ENCODE measurements at places on chromosomes 5 and 9. TPM values are rescaled to one million over a fixed set of nuclear protein-coding genes. Genes with fewer than 3 reads are reported as not detected.
A peak's percentile ranks its signal among the peaks of the same experiment; 100 is the strongest.

DNA sequence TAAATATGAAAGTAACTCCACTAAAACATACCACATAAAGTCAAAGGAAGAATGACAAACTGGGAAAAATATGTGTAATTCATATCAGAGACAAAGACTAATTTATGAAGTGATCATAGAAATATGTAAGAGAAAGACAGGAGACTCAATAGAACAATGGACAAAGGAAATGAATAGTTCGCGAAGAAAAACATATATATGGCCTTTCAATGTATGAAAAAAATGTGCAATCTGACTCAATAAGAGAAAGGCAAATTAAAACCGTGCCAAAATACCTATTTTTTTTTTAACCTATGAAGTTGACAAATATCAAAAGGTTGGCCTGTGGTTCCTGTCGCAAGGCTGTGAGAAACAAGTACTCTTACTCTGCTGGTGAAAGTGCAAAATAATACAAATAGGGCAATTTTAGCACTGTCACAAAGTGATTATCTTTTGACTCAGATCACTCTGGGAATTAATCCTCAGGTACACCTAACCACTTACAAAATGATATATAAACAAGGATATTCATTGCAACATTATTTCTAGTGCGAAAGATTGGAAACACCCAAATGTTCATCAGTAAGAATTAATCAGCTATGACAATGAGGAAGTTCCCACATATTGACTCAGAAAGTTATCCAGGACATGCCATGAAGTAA is 3.7 kb downstream of the C9 start:
- no peak overlapping the region for H3K27ac ChIP-seq
- H3K36me3 ChIP-seq, result no peaks in the 10 kb centered on the region
- H3K4me1 ChIP-seq, result no peaks in the 10 kb centered on the region
- no peak overlapping the region for H3K4me3 ChIP-seq
- H3K27me3 ChIP-seq, result no peaks in the 10 kb centered on the region

GRCh38 chr5:160297004-160297403 is 15.4 kb downstream of the CCNJL start:
- H3K4me1 ChIP-seq, result peaks cover 7% of the 10 kb centered on the region
- H3K4me3 ChIP-seq, result no peak overlapping the region
- no peak for DNase-seq
- H3K27me3 ChIP-seq, result no peaks in the 10 kb centered on the region
- no peaks in the 10 kb centered on the region for H3K36me3 ChIP-seq

DNA sequence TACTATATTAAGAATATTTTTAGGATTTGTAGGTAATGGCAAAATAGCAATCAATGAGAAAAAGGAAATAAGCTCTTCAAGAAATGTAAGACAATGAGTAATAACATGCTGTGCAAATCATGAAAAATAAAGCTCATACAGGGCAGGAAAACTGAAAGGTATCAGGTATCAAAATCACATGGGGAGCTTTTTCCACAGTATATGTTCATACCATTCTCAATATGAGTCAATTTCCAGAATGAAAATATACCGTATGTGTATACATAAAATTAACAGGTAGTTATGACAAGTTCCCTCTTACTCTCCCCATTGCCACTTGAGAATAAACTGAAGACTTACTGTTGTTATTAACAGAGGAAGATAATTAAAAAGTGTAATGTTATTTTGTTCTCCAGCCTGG is 35.9 kb downstream of the EFCAB9 start:
- no peaks in the 10 kb centered on the region for H3K27me3 ChIP-seq
- H3K4me1 ChIP-seq, result peaks cover under 1% of the 10 kb centered on the region
- H3K36me3 ChIP-seq, result peaks cover 51% of the 10 kb centered on the region
- no peak for DNase-seq
- H3K4me3 ChIP-seq, result no peak overlapping the region
- H3K27ac ChIP-seq, result no peak overlapping the region

DNA sequence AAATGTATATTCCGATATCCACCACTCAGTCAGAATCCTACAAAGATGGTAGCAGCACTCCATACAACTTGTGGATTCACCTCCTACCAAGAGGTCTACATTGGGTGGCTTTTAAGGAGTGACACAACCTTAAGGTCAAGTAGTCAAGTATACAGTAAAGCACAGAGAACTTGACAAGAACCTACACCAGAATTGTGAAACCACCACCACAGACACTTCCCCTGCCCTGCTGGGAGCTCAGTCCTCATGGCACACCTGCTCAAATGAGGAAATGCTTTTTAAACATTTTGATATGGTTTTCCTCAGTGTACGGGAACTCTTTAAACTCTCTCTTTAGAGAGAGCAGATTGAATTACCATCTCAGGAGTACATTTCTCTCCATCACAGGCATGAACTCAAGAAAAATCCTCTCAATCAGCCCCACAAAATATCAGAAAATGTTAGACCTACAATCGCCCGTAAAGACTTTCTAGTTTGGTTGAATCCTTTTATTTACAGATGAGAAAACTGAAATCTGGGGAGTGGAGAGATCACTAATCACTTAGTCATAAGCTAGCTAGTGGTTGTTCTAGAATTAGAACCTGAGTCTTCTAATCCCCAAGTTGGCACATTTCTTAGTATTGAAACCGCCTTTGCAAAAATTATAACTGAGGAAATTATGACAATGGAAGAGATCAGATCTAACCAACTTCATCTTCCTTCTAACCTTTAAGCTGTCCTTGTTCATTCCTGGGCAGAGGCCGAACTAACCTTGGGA is 38.5 kb upstream of the NR4A3 start:
- H3K4me3 ChIP-seq, result no peak overlapping the region
- no peaks in the 10 kb centered on the region for H3K27me3 ChIP-seq
- peaks cover 3% of the 10 kb centered on the region for H3K4me1 ChIP-seq
- no peaks in the 10 kb centered on the region for H3K36me3 ChIP-seq
- no peak overlapping the region for H3K27ac ChIP-seq

GRCh38 chr5:159286420-159287035 is 23.4 kb downstream of the UBLCP1 start:
- no peaks in the 10 kb centered on the region for H3K27me3 ChIP-seq
- peak; percentile 4 for DNase-seq
- no peaks in the 10 kb centered on the region for H3K4me1 ChIP-seq
- no peak overlapping the region for H3K27ac ChIP-seq
- H3K36me3 ChIP-seq, result peaks cover 37% of the 10 kb centered on the region

DNA sequence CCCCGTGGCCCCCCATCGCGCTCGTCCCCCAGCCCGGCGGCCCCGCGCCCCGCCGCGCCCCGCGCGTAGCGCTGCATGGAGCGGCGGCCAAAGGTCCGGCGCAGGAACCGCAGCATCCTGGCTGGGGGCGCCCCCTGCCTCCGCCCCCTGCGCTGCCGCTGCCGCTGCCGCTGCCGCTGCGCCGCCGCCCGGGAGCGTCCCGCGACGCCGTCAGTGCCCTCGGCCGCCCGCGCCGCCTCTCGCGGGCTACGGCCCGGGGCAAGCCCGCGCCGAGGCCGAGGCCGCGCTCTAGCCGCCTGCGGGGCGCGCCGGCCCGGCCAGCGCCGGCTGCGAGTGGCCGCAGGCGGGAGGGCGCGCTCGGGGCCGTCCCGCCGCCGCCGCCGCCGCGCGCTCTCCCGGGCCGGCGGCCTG is 523 bp downstream of the EPB41L4B start:
- peaks cover 22% of the 10 kb centered on the region for H3K4me1 ChIP-seq
- H3K4me3 ChIP-seq, result no peak overlapping the region
- no peak for DNase-seq
- H3K27ac ChIP-seq, result no peak overlapping the region

DNA sequence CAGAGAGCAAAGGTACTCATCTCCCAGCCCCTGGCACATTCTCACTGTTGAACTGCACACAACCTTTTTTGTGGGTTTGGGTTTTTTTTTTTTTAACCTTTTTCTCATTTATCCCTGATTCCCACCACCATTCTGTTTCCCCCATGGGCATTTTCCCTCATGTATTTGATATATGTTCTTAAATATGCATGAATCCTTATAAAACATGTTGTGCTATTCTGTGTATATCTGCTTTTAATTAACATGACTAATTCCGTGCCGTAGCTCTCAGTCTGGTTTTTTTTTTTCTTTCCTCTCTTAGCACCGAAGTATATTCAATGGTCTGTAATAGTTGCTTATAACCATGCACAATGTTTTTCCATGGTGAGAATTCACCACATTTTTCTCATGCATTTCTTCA is 204.5 kb downstream of the RGS3 start:
- no peak overlapping the region for H3K27ac ChIP-seq
- H3K4me1 ChIP-seq, result no peaks in the 10 kb centered on the region
- H3K4me3 ChIP-seq, result no peak overlapping the region

GRCh38 chr9:109315480-109316206 is 5.2 kb downstream of the EPB41L4B start:
- H3K36me3 ChIP-seq, result no peaks in the 10 kb centered on the region
- peak overlapping the region; percentile 24 for H3K4me3 ChIP-seq
- DNase-seq, result peak; percentile 58
- H3K27me3 ChIP-seq, result peaks cover 65% of the 10 kb centered on the region

DNA sequence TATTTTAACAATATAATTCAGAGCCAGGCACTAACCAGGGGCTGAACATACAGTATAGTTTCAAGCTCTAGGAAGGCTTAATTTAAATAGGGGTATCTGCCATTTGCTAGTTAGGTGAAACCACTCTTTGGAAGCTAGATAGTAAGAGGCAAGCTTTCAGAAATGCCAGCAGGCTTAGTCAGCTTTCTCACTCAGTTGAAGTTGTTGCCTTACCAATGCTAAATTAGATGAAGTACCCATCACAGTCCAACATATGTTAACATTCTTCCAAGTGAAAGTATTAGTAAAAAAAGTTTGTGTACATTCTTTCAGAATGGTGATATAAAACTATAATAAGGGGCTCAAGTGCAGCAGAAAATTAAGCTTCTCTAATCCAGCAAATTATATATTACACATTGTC is 215.0 kb downstream of the CNTLN start:
- H3K27ac ChIP-seq, result no peak overlapping the region
- peaks cover 22% of the 10 kb centered on the region for H3K36me3 ChIP-seq
- DNase-seq, result no peak
- no peak overlapping the region for H3K4me3 ChIP-seq
- H3K4me1 ChIP-seq, result no peaks in the 10 kb centered on the region
- H3K27me3 ChIP-seq, result no peaks in the 10 kb centered on the region

DNA sequence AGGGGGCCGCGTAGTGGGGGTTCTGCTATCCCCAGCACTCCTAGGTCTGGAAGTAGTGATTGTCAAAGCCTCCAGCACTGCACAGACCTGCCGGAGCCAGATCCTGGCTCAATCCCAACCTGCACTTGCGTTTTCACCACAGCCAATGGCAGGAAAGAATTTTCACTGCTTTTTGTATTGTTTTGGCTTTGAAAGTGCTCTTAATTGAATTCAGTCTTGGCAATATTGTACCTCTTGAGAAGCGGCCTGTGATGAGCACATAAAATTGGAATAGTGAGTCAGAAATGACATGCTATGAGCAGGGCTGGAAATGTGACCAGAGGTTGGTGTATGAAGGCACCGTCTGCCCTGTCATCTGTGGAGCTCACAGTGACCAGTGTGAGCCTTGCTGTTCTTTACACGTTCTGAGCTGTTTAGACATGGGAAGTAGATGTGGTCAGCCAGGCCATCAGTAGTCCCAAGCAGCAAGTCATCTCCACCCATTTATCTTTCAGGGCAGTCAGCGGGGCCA is 41.5 kb downstream of the SECISBP2 start:
- H3K36me3 ChIP-seq, result peaks cover 96% of the 10 kb centered on the region
- no peak for DNase-seq
- H3K4me1 ChIP-seq, result no peaks in the 10 kb centered on the region
- peak overlapping the region; percentile 33 for H3K27ac ChIP-seq

GRCh38 chr5:18325431-18325830 is 691.2 kb downstream of the TAF11L14 start:
- no peak overlapping the region for H3K4me3 ChIP-seq
- peaks cover 11% of the 10 kb centered on the region for H3K4me1 ChIP-seq
- no peak for DNase-seq
- H3K27ac ChIP-seq, result no peak overlapping the region
- no peaks in the 10 kb centered on the region for H3K27me3 ChIP-seq

- H3K4me3 ChIP-seq, result no peak overlapping the region
- no peaks in the 10 kb centered on the region for H3K36me3 ChIP-seq
- no peaks in the 10 kb centered on the region for H3K27me3 ChIP-seq
- no peak for DNase-seq
Measured at GRCh38 chr5:174623433-174624019, 100.9 kb upstream of the MSX2 start.

GRCh38 chr5:93117751-93118531 is 463.1 kb downstream of the NR2F1-AS1 start:
- no peaks in the 10 kb centered on the region for H3K4me1 ChIP-seq
- DNase-seq, result no peak
- H3K27ac ChIP-seq, result no peak overlapping the region
- no peak overlapping the region for H3K4me3 ChIP-seq
- H3K27me3 ChIP-seq, result no peaks in the 10 kb centered on the region

DNA sequence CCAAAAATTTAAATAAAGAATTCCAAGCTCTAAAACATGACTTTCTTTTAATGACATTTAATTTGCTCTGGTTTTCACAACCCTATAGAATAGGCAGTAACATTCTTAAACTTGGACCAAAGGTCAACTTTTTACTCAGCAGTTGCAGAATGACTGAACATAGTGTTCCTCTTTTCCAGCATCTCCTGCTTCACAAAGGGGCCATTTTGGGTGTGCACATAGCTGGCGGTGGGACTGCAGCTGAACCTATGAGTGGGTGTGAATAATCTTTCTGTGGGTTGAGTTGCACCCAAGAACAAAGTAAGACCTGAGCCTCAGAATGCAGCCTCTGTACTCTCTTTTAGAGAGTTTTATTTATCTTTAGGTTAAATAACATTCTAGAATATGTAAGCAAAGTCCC is 96.9 kb upstream of the HAPLN1 start:
- no peak overlapping the region for H3K27ac ChIP-seq
- DNase-seq, result no peak
- H3K4me3 ChIP-seq, result no peak overlapping the region
- H3K4me1 ChIP-seq, result no peaks in the 10 kb centered on the region
- H3K27me3 ChIP-seq, result no peaks in the 10 kb centered on the region

DNA sequence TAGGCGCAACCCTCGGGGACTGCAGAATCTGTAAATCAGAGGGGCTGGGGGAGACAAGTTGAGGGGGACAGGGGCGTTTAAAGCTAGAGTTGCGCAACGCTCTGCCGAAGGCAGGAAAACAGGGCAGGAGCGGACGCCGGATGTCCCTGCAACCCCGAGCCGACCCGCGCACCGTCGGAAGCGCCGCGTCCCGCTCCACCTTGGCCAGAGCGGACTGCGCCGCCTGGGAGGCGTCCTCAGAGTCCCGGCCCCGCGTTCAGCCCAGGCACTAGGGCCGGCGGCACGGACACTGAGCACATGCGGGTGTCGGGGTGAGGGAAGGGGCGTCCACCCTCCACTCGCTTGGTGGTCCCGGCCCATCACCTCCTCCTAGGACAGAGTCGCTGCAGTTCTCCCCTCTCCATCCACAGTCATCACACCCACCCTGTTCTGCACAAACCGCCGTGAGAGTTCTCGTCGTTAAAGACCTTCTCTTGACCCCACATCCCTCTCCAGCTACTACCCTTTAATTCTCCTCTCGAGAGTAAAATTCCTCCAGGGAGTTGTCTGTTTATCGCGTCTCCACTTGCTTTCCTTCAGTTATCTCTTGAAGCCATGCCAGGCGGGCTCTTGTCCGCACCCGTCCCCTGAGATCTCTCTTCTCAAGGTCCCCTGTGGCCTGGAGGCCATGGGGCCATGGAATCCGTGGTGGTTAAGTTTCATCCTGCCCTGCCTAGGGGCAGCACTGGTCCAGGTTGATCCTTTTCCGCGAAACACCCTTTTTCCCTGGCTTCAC is 796 bp upstream of the PDLIM7 start:
- H3K4me1 ChIP-seq, result peaks cover 75% of the 10 kb centered on the region
- H3K27ac ChIP-seq, result peak overlapping the region; percentile 37
- H3K27me3 ChIP-seq, result peaks cover 17% of the 10 kb centered on the region

ADAMTS2 gene
- 0.74 TPM for polyA plus RNA-seq

PLEKHG4B gene
- not detected for polyA plus RNA-seq

ITGA1 gene
- polyA plus RNA-seq, result 0.79 TPM

PCDHA12 gene
- not detected for polyA plus RNA-seq

IFNA17 gene
- polyA plus RNA-seq, result not detected

SH2D3C gene
- polyA plus RNA-seq, result 11.5 TPM

PCDHB8 gene
- polyA plus RNA-seq, result not detected

AGXT2 gene
- not detected for polyA plus RNA-seq

CYSTM1 gene
- 36.7 TPM for polyA plus RNA-seq

All from CD14-positive monocyte (primary cell).